Epithelial cell of prostate (primary cell): ENCODE measurements at places on chromosomes 4 and X.
A peak's percentile ranks its signal among the peaks of the same experiment; 100 is the strongest.

GRCh38 chrX:132409780-132410556, 78.9 kb downstream of the MBNL3 start:
- DNase-seq = no peak

DNA sequence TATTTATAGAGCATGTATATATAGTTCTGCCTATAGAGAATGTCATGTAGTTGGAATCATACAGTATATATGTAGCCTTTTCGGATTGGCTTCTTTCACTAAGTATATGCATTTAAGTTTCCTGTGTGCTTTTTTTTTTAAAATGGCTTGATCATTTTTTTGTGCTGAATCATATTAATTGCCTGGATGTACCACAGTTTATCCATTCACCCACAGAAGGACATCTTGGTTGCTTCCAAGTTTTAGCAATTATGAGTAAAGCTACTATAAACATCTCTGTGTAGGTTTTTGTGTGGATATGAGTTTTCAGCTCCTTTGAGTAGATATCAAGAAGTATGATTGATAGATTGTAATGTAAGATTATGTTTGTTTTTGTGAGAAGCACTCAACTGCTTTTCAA, 23.8 kb downstream of the PTTG2 start:
- DNase-seq = no peak

DNA sequence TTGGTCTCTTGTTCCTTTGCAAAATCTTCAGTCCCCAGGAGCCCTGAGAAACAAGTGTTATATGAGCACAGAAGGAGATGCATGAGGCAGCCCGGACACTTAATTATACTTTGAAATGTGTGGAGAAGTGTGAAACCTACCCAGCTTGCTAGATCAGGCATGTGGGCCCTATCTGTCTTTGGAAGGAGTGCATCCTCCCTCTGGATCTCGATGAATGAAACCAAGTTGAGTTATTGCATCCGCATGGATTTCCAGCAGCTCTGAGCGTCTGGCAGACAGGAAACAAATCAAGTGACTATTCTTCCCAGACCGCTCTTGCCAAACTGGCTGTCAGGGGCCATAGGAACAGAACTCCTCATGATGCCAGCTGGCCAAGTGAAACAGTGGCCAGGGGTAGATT, 19.6 kb upstream of the SOWAHD start:
- no peak for DNase-seq

DNA sequence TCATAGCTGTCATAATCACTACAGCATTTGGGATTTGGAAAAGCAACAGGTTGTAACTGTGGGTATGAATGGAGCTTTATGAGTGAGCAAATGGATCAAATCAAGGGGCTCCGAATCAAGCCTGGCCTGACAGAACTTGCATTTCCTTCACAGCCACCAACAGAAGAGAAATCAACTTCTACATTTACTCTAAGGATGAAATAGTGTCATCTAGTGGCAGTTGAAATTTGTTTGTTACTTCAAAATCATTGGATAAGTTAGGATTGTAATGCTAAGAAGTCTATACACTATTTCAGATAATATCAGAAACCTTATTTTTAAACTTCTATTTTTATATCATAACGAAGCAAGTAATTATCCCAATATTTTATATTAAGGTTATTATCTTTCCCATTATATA, 10.7 kb upstream of the WDR17 start:
- DNase-seq = no peak

- no peak for DNase-seq
Observed at GRCh38 chr4:139848028-139848427, 182.4 kb downstream of the MGST2 start.

DNA sequence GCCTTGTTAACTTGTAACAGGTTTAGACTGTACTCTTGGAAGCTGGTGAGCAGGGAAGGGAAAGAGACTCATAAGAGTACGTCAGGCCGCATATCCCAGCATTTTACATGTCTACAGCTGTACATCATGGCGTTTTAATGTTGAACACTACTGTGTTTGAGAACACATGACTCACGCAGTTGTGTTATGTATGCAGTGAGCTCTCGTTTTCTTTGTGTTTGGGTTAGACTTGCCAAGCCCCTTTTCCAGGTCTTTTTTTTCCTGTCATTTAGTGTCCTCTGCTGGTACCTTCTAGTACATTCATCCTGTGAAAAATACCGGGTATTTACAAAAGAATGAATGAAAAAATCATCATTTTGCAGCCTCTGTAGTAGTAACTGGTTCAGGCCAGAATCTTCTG, 35.3 kb downstream of the SMS start:
- DNase-seq = peak; percentile 29

- DNase-seq = no peak
Observed at GRCh38 chrX:12771445-12772069, 19.7 kb upstream of the PRPS2 start.

DNA sequence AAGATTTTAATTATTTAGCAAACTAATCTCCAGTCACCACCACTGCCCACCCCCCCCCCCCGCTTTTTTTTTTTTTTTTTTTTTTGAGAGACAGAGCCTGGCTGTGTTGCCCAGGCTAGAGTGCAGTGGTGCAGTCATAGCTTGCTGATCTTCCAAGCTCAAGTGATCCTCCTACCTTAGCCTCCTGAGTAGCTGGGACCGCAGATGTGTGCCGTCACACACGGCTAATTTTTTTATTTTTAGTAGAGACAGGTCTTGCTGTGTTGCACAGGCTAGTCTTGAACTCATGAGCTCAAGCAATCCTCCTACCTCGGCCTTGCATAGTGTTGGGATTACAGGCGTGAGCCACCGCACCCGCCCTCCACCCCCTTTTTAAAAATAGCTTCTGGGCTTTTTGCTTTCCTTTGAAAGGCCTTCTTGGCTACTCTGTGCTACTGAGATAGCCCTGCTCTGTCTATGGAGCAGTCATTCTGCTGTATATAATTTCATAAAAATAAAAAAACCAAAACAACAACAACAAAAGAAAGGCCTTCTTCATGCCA, 18.7 kb downstream of the TXLNG start:
- no peak for DNase-seq

- no peak for DNase-seq
Observed at GRCh38 chr4:109007976-109008375, 245.1 kb upstream of the ETNPPL start.

- no peak for DNase-seq
Observed at GRCh38 chr4:138299881-138300280, 57.7 kb upstream of the SLC7A11 start.

DNA sequence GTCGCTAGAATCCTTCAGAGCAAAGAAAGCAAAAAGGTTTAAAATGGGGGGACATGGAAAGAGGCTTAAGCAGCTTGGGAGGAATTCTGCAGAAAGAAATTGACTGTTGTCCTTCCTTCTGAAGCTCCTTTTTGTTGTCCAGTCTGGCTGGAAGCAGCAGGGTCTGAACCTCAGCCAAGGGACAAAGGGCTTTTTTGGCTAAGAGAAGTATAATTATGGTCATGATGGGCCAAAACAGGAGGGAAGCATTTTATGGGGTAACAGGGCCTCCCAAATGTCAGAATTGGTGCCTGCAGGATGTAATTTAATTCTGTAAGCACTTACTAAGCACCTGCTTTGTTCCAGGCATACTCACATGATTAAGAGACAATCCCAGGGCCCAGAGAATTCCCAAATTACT, 74.2 kb upstream of the CPEB2 start:
- DNase-seq = no peak

DNA sequence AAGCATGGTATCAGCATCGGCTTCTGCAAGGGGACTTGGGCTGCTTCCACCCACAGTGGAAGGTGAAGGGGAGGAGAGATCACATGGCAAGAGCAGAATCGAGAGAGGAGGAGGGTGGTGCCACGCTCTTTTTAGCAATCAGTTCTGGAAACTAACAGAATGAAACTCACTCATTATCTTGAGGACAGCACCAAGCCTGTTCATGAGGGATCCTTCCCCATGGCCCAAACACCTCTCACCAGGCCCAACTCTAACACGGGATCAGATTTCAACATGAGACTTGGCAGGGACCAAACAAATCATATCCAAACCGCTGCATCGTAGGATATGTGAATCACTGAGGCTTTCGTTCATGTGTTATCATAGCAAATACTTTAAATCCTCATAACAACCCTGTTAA, 125.5 kb downstream of the GPC3 start:
- no peak for DNase-seq

DNA sequence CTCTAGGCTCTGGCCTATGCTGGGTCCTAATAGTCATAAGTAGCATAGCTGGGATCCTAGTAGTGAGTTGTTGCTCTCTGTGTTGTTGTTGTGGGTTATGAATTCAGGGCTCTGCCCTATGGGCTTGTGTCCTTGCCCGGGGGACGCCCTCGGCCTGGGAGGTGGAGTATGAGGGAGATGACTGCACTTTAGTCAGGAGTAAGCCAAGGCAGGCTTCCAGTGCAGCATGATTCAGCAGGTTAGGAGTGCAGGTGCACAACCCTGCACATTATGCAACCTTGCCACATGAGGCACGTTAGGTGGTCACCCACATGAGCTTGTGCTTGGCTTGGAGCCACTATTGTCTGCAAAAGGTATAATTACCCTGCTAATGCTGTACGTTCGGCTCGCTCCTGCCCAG, 58.4 kb upstream of the CCDC149 start:
- peak; percentile 80 for DNase-seq

GRCh38 chrX:135395064-135395463, 26.7 kb upstream of the SMIM10L2A start:
- DNase-seq = no peak

DNA sequence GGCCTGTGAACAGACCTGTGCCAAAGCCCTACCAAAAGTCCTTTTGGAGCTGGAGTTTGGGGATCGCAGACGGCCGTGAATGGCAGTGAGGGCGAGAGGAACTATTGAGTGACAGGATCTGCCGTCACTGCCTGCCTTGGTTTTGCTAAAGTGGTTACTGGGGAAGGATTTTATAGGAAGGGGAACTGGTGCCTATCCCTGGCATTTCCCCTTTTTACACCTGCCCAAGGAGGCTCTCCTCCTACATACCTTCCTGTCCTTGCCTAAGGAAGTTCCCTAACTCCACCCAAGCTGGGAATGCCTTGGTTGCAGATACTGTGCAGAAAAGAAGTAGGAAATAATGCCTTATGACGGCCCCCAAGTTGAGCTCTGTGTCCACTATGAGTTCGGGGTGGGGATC, 14.5 kb downstream of the LONRF3 start:
- DNase-seq = no peak

DNA sequence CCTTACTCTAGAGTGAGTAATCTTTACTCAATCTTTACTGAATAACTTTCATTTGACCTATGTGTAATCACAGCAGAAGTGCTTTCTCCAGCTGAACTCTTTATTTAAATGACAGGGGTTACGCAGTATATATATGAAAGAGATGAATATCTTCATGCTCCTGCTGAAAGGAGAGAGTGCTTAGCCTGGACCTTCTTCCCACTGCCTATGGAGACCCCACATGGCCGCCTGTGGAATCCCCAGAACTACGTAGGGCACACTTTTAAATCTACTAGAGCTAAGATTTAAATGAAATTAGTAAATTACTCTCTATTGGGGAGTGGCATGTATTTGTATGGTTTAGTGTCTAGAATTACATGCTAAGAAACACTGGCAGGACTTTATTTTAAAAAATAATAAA, 391.2 kb downstream of the ANKRD50 start:
- DNase-seq = no peak

GRCh38 chr4:89556601-89557305, 249.2 kb upstream of the GPRIN3 start:
- no peak for DNase-seq

GRCh38 chr4:138686106-138686835, 329.3 kb upstream of the NOCT start:
- DNase-seq = no peak

- DNase-seq = no peak
Observed at GRCh38 chrX:148228521-148228920, 247.4 kb downstream of the FMR1NB start.

DNA sequence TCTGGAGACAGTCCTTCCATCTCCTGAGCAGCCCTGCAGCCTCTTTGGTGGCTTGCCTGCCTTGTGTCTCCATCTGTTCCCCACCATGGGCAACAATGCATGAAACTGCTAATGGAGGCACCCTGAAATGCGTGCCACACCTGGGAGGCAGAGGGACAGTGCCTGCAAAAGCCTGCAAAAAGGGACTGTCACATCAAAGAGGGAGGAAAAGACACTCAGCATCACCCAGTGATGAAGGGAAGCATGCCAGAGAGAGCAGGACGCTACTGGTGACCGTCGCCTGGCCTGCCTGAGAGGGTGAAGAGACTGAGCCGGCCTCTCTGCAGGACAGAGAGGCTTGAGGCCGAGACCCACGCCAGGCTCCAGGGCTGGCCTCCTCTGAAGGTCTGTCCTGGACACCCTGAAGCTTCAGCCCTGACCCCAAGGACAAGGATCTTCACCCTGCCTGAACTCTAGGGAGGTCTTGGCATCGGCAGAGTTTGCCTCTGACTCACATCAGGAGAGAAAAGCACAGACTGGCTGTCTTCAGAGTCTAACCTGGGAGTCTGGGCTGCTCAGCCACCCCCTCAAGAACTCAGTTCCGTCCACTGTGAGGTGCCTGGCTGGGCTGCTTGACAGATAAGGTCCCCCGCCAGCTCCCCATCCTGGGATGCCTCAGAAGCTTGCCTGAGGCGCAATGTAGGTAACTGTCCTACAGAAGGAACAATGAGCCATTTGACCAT, 8.1 kb downstream of the ACSL1 start:
- no peak for DNase-seq

GRCh38 chr4:164989471-164989870, 12.0 kb upstream of the TRIM61 start:
- DNase-seq = no peak

- no peak for DNase-seq
Observed at GRCh38 chr4:6251365-6251764, 18.3 kb upstream of the WFS1 start.

DNA sequence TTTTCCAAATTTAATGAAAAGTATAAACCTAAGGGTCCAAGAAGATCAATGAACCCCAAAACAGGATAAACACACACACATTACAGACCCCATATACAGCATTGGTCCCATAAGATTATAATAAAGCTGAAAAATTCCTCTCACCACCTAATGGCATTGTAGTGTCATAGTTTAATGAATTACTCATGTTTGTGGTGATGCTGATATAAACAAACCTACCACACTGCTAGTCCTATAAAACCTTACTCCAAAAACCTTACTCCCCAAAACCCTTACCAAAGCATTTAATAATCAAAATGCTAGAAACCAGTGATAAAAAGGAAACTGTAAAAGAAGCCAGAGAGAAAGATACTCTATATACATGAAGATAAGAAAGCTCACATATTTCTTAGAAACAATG, 148.1 kb upstream of the SH3RF1 start:
- DNase-seq = no peak

DNA sequence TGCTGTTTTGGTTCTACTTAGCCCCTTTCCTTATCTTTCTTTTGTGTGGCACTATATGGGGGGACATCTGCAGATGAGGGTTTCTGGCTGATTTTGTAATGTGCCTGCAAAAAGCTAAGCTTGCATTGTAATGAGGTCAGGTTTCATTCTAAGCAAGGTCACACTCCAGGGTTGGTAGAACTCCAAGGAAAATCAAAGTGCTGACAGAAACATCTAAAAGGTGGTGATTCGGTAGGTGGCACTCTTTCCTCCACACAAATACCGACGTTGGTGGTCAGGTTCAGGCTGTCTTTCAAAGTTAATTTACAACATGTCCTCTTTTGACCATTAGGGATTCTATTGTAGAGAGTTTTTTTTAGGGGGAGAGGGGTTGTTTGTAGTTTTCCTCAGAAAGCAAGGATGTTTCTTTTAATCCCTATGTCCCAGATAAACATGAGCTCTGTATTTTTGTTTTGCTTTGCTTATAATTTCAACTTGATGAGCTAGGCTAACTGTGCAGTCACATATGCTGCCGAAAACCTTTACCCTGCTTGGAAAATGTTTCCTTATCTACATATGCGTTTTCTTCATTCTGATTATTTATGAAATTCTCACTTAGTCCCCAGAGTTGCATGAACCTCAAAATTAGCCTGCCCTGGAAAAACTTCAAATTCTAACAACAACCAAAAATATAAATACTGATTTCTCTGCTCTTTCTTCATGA, 434.2 kb downstream of the PPARGC1A start:
- DNase-seq = no peak
